ENCODE measurements at places on chromosomes 2 and 18.

- no peak for DNase-seq
Measured at GRCh38 chr2:39492716-39493115, 55.6 kb upstream of the MAP4K3 start.

DNA sequence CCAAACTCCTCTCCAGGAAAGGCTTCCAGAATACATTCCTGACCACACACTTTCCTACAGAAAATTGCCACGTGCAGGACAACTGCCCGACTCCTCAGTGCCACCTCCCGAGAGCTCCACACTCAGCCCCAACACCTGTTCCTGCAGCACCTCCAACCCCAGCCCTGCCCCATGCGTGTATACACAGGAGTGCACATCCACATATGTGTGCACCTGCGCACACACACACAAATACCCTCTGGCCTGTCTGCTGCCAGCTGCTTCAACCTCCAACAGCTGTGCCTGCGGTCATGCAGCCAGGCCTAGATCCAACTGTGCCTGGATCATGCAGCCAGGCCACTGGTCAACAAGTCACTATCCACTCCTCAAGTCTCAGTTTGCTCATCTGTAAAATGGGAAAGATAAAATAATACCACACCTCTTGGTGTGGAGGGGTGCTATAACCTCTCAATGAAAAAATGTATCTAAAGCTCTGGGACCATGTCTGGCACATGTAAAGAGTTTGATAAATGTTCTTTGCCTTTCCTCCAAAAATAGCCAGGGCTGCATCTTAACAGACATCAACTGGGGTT lies 152.1 kb upstream of the ID2 start:
- DNase-seq, result no peak

DNA sequence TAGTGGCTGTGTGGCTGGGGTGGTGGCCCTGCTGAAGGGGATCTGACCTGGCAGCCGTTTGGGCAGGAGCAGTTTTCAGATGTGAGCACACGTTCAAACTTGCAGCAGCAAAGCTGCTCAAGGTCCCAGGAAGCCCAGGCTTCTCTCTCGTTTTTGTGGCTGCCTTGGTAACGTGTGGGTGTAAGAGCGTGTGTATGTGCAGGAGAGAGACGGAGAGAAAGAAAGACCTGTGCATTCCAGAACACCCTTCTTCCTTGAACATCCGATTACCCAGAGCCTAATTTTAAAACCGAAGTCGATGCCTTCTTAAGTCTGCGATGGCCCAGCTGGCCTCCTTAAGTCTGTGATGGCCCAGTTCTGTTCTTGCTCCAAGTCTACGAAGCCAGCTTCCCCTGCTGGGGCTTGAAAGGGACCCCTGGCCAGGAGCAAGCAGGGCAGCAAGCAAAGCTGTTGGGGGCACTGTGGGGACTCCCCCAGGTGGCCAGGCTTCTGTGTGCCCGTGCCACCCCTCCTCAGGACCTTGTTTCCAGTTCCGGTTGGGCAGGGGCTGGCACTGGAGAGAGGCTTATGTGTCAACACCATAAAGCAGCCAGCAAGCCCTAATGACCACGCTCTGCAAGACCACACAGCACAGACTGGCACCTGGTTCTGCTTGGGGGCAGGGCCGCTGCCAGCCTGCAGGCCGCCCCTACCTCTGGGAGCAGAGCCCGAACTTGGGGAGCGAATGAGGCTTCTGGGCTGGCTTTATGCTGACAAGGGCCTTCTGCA lies 55.8 kb upstream of the ALPP start:
- no peak for DNase-seq

DNA sequence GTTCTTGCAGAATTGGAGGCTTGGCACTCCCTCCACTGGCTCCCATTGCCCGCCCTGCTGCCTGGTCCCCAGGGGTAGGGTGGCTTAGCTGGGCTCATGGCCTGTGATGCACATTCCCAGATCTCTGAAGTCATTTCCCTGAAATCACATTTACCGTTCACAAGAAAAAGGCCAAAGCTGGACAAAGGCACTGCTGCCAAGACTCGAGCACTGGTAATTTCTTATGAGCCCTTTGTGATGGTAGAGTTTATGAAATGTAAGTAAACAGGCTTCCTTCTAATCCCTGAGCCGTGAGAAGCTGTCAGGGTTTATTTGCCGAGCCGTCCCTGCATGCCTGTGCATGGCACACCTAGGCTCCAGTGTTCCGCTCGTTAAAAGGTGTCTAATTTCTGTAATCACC lies 247.2 kb upstream of the EPAS1 start:
- no peak for DNase-seq

- DNase-seq, result no peak
Measured at GRCh38 chr2:44143701-44144100, 25.0 kb upstream of the PPM1B start.

DNA sequence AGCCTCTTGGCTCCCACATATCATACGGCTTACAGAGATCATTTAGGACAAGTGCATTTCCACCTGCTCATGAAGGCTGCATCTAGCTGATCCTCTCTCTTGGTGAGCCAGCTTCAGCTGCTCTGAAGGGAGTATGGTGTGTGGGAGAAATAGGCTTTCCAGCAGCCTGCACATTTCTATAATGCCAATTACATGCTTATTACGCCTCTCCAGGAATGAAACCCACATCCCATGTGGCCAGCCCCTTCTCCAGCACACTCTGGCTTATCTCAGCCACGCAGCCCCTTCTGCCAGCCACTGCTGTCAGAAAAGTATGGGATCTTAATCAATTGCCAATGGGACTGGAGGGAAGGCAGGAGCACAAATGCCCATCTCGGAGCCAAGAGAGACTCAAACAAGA lies 117.5 kb downstream of the GALNT14 start:
- no peak for DNase-seq
